Lower lobe of right lung (tissue), 2 donors: ENCODE measurements at places on chromosomes 2 and 18. TPM values are rescaled to one million over a fixed set of nuclear protein-coding genes. Genes with fewer than 3 reads are reported as not detected.

DNA sequence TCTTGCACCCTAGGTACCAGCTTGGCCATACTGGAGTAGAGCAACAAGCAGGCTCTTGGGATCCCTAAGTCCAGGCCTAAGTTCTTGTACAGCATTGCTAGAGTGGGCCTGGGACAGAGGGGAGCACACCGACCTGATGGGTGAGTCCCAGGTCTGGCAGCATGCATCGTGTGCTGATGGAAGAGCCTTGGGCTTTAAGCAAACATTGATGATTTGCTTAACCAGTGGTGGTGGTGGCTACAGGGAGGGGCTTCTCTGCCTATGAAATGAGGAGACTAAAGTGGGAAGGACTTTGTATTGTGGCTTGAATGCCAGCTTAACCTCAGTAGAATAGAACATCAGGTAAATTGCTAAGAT, 39.2 kb upstream of the UXS1 start:
- no peak for DNase-seq

- DNase-seq, result no peak
Measured at GRCh38 chr2:143347901-143348414, 218.7 kb downstream of the ARHGAP15 start.

GRCh38 chr2:14909795-14910194, 277.3 kb downstream of the LRATD1 start:
- no peak for DNase-seq

GRCh38 chr2:177165721-177166711, 46.6 kb upstream of the HNRNPA3 start:
- no peak for DNase-seq

GRCh38 chr2:111053825-111054515, 66.7 kb upstream of the BCL2L11 start:
- DNase-seq, result no peak

DNA sequence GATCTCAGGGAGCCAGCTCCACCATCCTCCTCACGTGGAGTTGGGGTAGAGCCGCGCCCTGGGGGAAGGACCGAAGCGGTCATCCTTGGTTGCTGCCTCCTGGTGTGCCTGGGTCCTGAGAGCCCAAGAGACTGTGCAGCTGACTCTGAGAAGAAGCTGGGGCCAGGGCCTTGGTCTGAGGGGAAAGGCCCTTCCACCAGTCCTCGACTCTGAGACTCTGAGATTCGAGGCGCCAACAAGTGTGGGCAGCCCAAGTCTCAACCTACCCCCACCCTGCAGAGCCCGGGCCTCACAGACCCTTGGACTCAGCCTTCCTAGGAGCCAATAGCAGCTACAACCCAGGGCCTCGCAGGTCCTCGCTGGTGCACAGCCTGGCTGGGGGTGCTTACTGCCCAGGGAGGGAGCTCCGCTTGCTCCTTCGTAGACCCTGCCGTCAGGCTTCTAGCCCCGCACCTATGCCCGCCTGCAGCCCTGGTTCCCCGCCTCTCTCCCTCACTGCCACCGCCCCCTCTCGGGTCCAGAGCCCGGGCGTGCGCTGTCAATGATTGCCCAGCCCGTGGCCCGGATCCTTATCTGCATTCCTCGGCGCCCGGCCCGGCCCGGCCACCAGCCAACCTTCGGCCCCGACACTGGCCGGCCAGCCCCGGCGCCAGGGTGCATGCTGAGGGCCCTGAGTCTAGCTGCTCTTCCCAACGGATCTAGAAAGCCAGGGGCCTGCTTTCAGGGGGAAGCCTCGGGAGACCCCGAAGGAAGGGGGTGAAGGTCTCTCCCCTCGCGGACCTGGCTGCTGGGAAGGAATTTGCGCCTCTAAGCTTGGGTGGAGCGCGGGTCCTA, 2.0 kb downstream of the IHH start:
- DNase-seq, result peak; percentile 85

DNA sequence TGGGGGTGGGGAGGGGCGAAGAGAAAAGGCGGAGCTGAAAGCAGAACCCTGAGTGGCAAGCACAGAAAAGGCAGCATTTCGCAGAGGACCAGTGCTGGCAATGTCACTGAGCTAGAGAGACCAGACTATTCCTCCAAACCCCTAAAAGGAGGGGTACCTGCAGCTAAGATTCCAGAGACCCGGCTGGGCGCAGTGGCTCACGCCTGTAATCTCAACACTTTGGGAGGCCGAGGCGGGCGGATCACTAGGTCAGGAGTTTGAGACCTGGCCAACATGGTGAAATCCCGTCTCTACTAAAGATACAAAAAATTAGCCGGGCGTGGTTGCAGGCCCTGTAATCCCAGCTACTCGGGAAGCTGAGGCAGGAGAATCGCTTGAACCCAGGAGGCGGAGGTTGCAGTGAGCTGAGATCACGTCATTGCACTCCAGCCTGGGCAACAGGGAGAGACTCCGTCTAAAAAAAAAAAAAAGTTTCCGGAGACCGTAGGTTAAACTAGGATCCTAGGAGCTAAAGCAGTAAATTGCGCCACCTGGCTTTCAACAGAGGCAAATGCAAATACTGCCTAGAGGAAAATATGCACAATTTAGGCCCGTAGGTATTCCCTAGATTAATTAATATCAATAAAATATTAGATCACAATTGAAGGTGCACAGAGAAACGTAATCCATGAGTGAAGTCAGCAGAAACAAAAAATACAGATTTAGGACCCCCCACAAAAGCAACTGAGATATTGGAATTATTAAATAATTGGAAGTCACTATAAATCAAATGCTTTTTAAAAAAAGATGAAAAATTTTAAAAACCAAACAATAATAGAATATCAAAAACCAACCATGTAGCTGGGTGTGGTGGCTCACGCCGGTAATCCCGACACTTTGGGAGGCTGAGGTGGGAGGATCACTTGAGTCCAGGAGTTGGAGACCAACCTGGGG, 4.9 kb downstream of the UCN start:
- DNase-seq, result no peak

DNA sequence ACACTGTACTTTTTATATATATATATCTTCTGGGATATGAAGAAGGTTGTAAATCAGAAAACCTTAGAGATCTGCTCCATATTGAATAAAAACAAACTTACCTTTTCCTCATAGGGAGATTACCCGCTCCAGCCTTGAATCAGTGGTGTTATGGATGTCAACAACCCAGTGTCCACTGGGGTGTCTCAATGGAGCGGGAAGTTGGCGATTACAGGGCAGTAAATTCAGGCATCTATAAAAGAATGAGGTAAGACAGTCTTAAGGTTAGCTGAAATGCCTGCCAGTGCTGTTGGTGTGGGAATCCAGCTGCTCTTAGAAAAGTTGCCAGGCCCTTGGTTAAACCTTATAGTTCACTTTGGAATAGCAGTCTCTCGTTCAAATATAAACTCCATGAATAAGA, 102.3 kb downstream of the R3HDM1 start:
- no peak for DNase-seq

- DNase-seq, result peak; percentile 56
Measured at GRCh38 chr2:38666556-38666910, 619 bp downstream of the GALM start.

GRCh38 chr2:130807659-130808385, 28.9 kb upstream of the ARHGEF4 start:
- no peak for DNase-seq

Gene IL1F10
- not detected for total RNA-seq

Gene CD226
- total RNA-seq, result 5.4 TPM

Gene USP40
- total RNA-seq, result 45.4 TPM
